ENCODE measurements at places on chromosomes 12 and 14.

- DNase-seq, result no peak
Observed at GRCh38 chr12:54039417-54040147, 6.7 kb downstream of the HOXC5 start.

- no peak for DNase-seq
Observed at GRCh38 chr12:94676031-94676641, 25.8 kb upstream of the TMCC3 start.

DNA sequence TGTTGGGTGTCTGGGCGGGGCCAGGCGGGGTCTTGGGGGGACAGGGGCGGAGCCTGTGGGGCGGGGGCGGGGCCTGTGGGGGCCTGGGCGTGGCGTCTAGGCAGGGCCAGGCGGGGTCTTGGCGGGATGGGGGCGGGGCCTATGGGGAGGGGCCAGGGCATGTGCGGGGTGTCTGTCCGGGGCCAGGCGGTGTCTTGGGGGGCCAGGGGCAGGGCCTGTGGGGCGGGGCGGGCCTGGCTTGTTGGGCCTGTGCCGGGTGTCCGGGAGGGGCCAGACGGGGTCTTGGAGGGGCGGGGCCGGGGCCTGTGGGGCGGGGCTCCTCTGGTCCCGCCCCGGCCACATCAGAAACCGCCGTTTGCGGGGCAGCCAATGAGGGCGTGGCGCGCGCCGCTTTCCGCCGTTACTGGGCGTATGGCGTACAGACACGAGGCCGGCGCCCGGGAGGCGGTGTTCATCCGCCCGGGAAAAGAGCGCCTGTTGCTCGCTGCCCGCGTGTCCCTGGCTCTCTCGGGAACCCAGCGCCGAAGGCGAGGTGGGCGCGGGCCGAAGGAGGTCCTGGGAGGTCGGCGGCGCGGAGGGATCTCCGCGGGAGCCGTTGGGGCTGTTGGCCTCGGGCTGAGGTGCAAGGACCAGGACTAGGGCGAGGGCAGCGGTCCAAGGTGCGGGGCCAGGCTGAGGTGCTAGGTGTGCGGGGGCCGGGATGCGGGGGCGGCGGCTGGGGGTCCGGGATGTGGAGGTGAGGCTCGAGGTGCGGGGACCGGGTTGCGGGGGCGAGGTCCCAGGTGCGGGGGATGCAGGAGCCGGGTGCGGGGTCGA is at the start of gene PIWIL1:
PIWIL1 (plus strand) TSS at position 400 of the 816 bp plus-strand sequence. CDS start 4,705 bp downstream, outside the sequence.
- no peak for DNase-seq

DNA sequence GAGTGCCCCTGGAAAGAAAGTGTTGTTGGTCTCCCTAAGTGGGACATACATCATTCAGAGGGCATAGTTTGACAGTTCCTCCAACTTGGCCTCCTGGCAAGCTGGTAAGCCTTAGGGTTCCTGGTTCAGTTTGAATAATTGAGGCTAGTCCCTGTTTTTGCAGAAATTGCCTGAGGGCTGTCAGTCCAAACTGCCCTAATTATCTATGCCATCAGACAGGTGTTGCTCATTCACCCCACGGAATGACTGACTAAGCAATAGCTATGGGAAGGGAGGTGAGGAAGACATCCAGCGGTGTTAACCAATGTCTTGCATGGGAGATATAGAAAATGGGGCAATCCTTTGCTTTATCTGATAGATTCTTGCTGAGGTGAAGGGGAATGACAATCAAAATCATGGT is 37.6 kb downstream of the SPTSSA start:
- no peak for DNase-seq

GRCh38 chr12:47032644-47033043 is 46.8 kb upstream of the PCED1B start:
- no peak for DNase-seq

DNA sequence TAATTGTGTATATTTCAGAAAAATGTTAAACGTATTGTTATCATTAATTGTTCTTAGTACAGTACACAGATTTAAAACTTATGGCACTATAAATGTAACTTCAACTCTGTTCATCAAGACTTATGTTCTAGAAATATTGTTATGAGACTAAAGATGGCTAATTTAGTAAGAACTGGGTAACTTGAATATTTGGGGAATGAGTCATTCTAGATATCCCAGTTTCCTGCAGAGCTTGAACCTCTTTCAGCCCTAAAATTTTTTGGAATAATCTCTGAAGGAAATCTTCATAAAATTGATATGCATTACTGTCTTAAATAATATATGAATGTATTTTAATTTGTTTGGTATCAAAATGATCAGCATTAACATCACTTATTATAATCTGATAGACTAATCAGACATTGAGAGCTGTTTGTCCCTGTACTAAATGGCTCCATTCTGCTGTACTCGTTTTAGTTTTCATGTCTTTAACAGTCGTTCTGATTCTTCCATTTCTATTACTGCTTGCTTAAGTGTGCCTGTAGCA is 87.1 kb downstream of the VEZT start:
- no peak for DNase-seq

GRCh38 chr12:107660235-107660634 is 25.4 kb upstream of the PWP1 start:
- no peak for DNase-seq

All from stimulated activated CD8-positive, alpha-beta memory T cell treated with anti-CD3 and anti-CD28 coated beads, Interleukin-2, amount 100 ng/mL, for 1 hour (primary cell).